ENCODE measurements at places on chromosomes 1 and 21.
A peak's percentile ranks its signal among the peaks of the same experiment; 100 is the strongest.

- no peak for DNase-seq
Observed at GRCh38 chr1:48803474-48803873, 26.8 kb upstream of the BEND5 start.

DNA sequence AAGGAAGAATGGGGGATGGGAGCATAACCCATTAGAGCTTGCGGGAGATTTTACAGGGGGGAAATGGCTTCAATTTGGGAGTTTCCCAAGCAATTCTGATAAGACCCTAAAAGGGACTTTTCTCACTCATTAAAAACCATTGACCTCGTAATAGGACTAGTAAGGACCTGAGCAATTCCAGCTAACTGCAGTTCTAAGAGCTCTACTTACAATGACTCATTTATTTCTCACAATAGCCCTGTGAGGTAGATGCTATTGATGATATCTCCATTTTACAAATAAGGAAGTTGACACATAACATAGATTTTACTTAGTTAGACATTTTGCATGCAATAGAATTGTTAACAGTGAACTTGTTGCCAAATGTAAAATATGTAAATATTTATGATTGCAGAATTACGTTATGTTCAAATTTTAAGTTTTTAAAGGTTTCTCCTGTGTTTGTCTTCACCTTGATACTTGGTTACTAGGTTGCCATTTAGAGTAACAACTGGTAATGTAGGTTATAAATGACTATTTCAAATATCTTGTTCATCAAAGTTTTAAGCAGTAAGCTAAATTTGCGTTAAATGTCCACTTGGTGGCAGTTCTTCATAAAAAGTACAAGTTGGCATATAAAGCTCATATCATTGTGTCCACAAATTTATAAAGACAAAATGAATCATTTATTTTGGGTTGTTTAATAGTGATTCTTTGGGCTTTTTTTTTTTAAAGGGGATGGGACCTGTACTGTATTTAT is 182.0 kb downstream of the PLA2G4A start:
- DNase-seq = no peak

DNA sequence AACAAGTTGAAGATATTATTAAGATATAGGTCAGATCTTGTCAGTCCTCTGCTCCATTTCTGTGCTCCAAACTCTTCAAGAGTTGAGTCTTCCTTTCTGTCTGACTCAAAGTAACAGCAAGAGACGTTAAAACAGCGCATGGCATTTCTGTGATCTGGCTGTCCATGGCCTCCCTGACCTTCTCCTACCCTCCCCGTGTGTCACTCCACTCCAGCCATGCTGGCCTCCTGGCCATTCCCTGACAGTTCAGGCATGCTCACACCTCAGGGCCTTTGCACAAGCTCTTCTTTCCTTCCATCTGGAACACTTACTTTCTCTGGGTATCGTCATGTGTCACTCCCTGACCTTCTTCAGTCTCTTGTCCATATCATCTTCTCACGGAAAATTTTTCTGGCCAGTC is 229.0 kb downstream of the CENPF start:
- no peak for DNase-seq

DNA sequence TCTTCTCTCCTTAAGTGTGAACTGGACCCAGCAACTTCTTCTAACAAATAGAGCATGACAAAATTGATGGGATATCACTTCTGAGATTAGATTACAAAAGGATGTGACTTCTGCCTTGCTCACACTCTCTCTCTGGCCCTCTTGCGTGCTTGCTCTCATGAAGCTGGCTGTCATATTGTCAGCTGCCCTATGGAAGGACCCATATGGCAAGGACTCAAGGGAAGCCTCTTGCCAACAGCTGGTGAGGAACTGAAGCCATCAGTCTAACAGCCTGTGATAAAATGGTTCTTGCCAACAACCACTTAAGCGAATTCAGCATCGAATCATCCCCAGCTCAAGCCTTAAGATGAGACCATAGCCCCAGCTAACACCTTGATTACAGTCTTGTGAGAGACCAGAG is 4.8 kb upstream of the TLR5 start:
- DNase-seq = no peak

DNA sequence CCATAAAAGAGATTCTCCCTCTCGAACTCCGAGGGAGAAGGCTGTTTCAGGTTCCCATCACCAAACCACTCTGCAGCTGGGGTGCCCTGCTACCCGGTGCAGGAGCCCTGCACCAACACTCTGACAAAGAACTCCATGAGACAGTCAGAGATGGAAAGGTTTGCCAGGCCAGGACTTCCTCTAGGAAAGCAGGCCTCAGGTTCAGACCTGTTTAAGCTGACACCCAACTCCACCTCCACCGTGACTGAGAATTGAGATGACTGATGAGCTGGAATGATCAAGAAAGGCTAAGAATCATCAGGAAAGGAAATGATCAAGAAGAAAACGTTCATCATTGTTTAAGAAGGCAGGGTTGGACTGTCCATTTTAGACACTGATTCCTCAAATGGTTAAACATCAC is 46.2 kb upstream of the KCNE1 start:
- DNase-seq = no peak

GRCh38 chr1:181160998-181161870 is 72.7 kb downstream of the IER5 start:
- no peak for DNase-seq

GRCh38 chr1:61124696-61125095 is 42.3 kb downstream of the NFIA start:
- no peak for DNase-seq

DNA sequence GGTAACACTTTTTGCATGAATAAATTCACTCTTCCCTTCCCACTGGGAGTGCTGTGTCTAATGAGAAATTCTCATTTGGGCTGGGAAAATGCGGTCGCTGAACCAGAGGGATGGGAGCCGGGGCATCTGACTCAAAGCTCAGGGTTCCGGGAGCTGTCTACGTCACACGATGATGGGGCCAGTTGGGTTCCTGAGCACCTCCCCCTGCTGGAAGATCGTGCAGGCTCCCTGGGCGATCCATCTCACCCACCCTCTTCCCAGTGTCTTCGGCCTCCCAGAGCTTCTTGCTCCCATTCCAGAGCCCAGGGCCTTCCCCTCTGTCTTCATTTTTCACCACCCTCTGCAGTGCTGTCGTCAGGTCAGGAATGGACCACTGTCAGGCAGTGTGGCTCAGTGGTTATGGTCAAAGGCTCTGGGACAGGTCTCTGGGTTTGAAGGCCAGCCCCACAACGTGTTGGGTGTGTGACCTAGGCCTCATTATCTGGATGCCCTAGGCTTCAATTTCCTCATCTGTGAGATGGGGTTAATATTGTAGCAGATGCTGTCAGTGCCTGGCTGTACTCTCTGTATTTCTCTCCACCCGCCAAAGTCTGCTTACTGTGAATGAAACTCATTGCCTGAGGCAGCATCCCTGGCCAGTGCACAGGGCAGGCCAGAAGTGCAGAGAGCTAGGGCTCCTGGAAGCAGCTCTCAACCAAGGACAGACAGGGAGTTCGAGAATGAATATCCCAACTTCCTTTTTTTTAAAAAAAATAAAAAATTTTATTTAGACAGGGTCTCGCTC is 31.8 kb downstream of the IGSF21 start:
- no peak for DNase-seq

DNA sequence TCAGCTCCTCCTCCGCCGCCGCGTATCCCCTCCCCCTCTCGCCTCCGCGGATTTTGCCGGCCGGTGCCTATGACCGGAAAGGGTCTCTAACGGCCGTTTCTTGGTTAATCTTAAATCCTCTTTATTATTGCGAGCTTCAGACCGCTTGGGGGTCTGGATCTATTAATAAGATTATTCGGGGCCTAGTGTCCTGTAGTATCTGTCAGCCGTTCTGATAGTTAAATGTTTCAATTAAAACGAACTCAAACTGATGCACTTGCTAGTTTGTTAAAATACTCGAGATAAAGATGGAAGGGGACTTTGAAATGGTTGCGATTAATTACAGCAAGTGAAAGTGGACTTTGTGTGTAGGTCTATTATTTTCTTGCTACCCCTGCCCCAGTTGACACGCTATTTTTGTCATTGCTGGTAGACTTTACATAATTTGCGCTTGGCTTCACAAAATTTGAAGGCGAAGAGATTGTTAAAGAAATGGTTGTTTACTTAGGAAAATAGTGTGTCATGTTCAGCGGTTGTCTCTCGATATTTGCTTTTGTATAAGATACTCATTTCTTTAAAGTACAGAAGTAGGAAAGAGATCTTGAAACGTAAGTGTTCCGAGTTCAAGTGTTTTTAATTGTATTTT is 779 bp downstream of the SON start:
- DNase-seq = peak; percentile 56

DNA sequence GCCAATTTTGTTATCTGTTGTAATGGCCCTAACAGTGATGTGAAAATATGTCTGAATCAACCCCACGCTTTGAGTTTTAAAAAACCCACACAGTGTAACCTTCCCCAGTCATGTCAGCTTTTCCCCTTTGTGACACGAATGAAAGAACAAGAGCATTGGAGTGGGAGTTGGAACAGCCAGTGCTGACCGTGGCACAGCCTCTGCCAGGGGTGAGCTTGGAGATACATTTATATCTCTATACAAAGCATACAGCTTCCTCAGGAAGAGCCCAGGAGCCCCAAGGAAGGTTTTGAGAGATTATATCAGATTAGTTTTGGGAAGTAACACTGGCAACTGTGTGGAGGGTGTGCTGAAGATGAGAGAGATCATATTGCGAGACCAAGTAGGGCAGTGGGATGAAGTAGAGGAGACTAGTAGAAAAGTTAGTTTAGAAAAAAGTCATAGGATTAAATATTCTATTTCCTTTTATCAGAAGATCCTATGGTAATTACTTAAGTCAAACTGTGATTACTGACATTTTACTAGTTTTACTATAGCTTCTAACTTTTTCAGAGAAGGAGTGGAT is 15.9 kb downstream of the LRRC8B start:
- no peak for DNase-seq

DNA sequence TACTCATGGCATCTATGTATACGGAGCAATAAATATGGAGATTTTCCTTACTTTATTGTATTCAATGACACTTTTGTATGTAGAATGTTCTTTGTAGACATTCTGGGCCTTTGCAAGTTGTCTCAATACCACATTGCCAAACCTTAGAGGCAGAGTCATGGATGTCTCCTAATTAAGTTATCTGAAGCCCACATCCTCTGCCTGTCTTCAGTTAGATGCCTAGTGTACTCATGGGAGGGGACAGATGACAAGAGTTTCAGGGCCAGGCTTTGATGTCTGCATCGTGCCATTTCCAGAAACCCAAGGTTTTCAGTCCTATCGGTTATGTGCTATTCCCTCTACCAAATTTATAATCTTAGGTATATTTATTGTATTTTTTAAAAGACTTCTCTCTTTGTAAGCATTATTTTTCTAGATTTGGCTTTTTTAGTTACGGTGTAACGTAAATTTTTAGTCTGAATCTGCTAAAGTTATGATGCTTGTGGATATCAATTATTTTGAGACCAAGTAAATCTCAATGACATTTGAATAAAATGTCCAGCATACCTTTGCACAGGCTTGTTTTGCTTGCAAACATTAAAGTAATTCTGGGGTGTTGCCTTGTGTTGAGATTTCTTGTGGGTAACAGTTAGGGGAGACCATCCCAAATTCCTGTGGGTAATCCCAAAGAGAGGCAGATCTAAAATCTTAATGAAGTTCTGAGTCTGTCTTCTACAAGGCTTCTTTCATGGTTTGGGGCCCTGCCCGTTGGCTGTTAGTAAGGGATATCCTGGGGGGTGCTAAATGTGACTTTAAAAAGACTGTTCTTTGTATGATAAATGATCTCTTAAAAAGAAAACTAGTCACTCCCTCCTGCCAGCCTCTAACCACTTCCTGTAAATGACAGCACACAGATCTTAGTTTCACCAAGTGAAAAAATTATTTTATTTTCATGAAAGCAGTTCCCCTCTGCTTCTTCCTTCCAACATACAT is 8.0 kb upstream of the MACF1 start:
- no peak for DNase-seq

- no peak for DNase-seq
Observed at GRCh38 chr1:181033128-181033798, 520 bp upstream of the MR1 start.

GRCh38 chr1:212218911-212219310 is 66.3 kb upstream of the PPP2R5A start:
- DNase-seq = no peak

- DNase-seq = no peak
Observed at GRCh38 chr1:19844731-19845495, 29.8 kb upstream of the RNF186 start.

DNA sequence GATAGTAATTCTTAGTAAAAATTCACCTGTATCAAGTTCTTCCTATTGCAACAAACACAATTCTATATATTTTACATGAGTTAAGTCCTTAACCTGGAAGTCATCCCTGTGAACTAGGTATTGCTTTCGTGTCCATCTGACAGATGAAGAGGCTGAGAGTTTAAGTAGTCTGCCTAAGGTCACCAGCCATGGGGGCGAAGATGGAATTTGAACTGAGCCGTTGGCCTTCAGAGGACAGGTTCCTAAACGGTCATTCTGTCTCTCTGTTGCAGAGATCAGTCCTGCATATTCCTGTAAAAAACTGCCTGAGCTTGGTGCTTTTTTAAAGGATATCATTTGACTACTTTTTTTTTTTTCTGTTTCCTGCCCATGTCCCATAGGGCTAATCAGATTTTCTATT is 10.2 kb upstream of the POFUT2 start:
- no peak for DNase-seq

DNA sequence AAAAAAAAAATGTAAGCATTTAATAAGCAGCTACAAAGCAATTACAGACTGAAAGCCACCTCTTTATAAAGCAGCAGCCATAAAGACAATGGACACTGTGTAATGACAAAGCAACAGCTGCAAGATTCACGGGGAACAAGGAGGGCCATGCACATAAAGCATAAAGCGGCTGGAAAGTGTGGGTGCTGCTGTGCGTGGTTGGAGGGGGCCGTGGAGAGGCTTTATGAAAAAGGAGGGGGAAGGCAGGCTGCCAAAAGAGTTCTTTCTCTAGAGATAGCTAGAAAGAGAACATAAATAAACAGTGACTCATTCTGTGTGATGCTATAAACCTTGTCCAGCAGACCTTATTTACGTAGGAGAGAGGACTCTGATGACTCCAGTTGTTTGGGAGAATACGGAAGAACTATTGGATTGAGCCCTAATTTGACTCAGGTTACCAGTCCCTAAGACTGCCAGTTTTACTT is 49.3 kb downstream of the ADAMTS1 start:
- no peak for DNase-seq

DNA sequence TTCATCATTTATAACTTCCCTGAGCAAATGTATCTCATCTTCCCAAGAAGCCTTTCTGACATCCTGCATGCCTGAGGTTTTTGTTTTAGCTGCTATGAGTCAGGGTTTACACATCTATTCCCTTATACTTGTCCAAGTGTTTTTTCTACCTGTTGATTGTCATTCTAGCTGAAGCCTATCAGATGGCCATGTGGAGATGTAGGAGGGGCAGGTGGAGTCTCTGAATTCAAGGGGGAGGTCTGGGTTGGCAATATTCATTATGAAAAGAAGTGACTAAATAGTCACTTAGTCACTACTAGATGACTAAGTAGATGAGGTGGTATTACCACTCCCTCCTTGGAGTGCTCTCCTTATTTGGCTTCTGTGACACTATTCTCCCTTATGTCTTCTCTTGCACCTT is 52.4 kb downstream of the XCL1 start:
- DNase-seq = no peak

DNA sequence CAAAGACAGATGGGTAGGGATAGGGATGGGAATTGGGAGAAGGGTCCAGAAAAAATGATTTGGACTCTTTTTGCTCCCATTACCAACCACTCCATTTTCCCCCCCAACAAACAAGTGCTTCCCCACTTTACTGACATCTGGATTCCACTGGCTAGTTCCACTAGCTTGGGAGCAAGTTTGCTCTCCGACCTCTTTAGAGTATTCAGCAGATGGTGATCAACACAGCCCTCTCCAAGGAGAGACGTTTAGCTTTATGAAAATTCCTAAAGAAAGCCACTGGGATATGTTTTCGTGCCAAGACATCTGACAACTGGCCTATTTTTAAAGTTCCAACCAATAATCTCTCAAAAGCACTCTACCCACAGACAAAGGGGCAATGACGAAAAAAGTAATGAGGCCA is 50.3 kb downstream of the ITPKB start:
- no peak for DNase-seq
